Thoracic aorta (tissue), 2 donors: ENCODE measurements at places on chromosomes 3 and 15. TPM values are rescaled to one million over a fixed set of nuclear protein-coding genes. Genes with fewer than 3 reads are reported as not detected.

GRCh38 chr3:72446218-72447058, 401.8 kb downstream of the SHQ1 start:
- no peak for DNase-seq

Gene SPINT1
- total RNA-seq: 4.6 TPM

GRCh38 chr15:90143166-90143655, 40.9 kb upstream of the IDH2 start:
- no peak for DNase-seq

GRCh38 chr15:86231864-86232721, 152.4 kb downstream of the AGBL1 start:
- no peak for DNase-seq

DNA sequence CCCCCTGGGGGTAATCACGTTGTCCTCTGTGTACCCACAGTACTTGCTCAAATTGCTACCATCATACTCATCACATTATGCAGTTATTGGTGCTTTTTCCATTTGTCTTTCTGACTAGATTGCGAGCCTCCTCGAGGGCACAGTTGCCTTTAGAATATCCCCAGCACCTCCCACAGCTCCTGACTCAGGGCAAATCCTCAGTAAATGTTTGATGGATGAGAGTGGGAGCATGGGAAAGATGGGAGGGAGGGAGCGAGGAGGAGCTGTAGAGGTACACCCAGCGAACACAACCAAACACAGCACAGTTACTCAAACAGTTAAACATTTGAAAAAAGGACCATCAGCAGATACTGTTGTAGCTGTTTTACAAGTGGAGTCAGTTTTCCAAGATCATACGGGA, 27.9 kb downstream of the SIDT1 start:
- DNase-seq: no peak

DNA sequence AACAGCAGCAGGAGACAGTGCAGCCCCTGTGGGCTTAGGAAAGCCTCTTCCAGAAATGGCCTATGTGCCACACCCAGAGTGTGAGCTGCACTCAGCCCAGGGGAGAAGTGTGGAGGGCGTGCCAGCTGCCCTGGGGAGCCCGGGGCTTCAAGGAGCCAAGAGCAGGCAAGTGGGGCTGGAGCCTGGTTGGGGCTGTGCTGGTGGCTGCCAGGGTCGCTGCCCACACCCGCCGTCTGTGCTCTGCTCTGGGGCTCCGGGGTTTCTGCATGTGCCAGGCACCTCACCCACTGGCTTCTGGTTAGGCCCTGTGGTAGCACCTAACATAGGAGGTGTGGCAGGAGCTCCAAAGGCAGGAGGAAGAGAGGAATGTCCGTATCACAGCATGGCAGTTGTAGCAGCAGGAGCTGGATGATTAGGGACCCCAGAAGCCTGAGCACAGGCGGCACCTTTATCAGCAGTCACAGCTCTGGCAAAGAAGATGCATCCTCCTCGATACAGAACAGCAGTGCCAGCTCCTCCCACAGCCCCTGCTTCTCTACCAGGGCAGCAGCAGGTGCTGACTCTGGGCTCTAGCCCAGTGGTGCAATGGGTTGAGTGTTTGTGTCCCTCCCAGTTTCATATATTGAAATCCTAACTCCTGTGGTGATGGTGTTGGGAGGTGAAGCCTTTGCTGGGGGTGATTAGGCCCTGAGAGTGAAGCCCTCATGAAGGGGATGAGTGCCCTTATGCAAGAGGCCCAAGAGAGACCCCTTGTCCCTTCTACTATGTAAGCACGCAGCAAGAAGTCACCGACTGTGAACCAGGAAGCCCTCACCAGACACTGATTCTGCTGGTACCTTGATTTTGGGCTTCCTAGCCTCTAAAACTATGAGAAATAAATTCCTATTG, 70.0 kb upstream of the KLF13 start:
- no peak for DNase-seq

Gene GUCA1C
- total RNA-seq: not detected

DNA sequence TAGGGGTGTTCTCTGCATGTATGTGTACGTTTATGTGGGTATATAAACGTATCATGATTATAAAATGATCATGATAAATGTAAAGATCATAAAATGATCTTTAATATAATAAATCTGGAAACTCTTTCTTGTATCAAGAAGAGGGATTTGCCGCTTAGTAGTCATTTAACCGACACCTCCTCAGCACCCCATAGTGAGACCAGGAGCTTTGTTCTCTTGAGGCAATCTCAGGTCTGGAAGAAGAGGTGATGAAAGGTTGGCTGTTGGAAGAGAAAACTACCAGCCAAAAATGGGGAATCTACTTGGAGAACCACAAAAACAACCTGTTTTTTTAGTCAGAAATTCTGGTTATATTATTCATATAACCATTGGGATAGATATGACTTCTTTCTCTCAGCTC, 38.7 kb downstream of the TGFBR2 start:
- DNase-seq: no peak

DNA sequence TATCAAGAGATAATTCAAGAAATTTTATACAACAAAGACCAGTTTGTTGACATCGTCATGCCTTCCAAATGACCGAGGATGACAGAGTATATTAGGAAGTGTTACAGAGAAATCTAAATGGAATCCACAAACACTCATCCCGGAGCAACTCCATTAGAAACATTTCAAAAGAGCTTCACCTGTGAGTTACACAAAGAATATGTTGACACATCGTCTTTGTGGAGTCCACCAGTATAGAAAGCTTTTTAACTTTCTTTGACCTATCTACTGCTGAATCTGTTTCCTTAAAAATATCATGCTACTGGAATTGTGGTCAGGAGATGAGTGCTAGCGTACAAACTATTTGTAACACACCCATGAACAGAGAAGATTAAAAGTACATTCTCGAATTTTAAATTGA, 130.4 kb downstream of the SUCLG2 start:
- DNase-seq: no peak

Gene IFRD2
- 118 TPM for total RNA-seq

- DNase-seq: no peak
These were observed 199.8 kb downstream of the TCF12 start for GRCh38 chr15:57118013-57118799.

- no peak for DNase-seq
These were observed 884 bp upstream of the GLYCTK start for GRCh38 chr3:52286777-52287110.

DNA sequence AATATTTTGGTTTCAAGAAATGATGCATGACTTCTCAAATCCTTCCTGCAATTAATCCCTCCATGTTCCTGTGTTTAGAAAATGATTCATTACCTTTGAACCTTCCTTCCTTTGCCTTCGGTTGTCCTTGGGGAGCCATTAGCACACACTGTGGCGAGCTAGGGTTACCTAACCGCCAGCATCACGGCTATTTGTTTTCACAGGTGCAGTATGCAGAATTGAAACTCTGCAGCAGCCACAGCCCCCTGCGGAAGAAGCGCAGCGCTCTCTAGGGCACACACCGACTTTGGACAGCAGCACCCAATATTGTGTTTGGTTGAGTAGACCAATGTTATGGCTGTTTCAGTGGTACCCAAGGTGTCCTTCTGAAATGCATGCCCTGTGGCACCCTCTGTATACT, 247.4 kb downstream of the MCTP2 start:
- no peak for DNase-seq

Gene FGD5
- 21.4 TPM for total RNA-seq

Gene ST8SIA2
- not detected for total RNA-seq

DNA sequence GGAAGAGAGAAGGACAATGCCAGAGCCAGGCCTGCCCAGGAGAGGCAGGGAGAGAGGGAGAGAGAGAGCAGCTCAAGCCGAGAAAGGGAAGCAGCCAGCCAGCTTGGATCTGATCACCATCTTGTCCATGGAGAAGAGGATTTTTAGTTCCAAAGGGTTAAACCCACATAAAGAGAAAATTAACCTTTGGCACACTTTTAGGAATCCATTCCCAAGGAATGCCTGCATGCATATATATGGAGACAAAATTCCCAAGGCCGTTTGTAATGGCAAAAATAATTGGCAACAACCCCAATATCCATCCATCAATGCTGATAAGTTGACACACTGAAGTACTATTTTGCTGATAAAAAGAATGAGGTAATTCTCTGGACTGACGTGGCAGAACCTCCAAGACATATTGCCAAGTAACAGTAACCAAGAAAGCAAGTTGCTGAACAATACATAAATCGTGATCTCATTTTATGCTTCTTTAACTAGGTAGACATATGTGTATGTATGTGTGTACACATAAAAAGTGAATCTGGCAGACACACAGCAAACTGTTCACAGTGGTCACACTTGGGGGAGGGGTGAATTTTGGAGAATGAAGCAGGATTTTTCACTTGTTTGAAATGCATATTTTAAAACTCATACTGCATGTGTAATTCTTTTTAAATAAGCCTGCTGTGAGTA, 7.5 kb upstream of the STRA6 start:
- DNase-seq: no peak

Gene KPNA1
- total RNA-seq: 30.7 TPM

DNA sequence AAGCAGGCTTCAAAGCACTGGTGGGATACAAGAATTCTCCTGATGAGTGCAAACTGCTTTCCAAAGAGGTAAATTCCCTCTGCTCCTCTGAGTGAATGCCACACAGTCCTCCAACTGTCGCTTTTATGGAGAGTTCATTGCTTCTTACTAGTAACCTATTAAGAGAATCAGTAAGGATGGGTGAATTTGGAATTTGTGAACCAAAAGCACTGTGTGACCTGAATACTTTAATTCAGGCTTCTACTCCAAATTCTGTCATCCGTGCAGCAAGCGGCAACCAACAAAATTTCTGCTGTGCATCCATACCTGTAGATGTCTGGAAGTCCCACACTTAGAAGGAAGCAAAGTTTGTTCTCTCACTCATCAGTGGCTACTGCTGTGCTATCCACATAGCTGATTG, 66.7 kb upstream of the SNRK start:
- DNase-seq: no peak

- DNase-seq: no peak
These were observed 32.3 kb upstream of the LEKR1 start for GRCh38 chr3:156793851-156794250.
